ENCODE measurements at places on chromosomes 6 and 20.
A peak's percentile ranks its signal among the peaks of the same experiment; 100 is the strongest.

- DNase-seq, result no peak
These were observed 232.4 kb upstream of the RSPO3 start for GRCh38 chr6:126886106-126886505.

DNA sequence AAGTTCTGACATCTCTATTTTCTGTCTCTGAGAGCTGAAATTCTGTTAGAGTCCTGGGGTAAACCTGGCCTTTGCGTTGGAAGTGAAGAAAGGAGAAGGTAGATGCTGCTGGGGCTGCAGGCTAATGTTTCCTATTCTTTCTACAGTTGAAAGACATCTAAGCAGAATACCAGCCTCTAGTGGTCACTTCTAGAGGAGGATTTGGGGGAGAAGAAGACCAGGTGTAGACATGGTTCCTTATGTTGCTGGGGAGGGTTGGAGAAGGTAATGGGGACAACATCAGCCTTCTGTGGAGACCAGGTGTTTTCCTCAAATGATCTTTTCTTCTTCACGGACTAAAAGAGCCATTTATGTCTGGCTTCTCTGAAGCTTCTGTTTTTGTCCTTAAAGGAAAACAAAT lies 62.6 kb downstream of the BTBD3 start:
- no peak for DNase-seq

DNA sequence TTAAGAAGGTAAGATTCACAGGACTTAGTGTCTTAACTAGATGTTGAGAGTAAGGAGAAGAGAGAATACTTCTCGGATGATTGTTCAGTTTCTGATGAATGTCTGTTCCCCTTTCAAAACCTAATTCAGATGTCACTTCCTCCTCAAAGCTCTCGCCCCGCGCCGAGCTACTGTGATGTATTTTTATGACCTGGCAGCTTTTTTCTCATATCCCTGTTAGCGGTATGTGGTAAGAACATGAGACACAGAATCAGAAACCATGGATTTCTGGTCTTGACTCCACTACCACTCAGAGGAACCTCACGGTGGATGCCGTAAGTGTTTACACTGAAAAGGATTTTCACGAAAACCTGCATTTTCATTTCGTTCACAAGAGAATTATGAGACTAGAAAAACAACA lies 48.4 kb downstream of the CEP43 start:
- DNase-seq, result no peak

- no peak for DNase-seq
These were observed 142.5 kb upstream of the TCF21 start for GRCh38 chr6:133746417-133746770.

GRCh38 chr6:111743360-111743759 lies 129.9 kb downstream of the FYN start:
- DNase-seq, result no peak

GRCh38 chr20:1287787-1288569 lies 21.9 kb downstream of the SNPH start:
- DNase-seq, result peak; percentile 91
